ENCODE measurements at places on chromosomes 7 and 10.

- no peak for DNase-seq
Observed at GRCh38 chr7:67856046-67856445, 859.4 kb downstream of the TYW1 start.

GRCh38 chr10:23370106-23370505, 25.5 kb upstream of the C10orf67 start:
- no peak for DNase-seq

DNA sequence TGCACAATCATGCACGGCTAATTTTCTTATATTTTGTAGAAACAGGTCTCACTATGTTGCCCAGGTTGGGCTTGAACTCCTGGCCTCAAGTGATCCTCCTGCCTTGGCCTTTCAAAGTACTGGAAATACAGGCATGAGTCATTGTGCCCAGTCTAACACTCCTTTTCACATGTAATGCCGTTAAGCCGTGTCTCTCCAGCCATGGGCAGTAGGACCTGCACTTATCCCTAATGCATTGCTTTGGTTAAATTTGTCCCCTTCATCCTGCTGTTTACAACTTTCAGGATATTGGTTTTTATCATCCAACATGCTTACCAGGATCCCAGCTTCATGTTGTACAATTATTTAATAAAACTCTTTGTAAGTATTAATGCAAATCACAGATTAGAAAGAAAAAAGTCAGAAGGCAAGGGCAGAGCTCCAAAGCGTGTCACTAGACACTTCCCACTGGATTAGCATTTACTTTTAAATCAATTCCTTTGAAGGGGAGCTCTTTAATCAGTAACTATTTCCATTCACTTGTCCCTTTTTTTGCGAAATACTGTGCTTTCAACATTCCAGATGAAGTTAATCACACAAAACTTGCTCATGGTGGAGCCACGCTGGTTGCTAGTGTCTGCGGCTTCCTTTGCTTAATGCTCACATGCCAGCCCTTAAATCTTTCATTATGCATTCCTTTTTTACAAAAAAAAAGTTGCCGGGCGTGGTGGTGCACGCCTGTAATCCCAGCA, 256.0 kb upstream of the AUTS2 start:
- DNase-seq = no peak

DNA sequence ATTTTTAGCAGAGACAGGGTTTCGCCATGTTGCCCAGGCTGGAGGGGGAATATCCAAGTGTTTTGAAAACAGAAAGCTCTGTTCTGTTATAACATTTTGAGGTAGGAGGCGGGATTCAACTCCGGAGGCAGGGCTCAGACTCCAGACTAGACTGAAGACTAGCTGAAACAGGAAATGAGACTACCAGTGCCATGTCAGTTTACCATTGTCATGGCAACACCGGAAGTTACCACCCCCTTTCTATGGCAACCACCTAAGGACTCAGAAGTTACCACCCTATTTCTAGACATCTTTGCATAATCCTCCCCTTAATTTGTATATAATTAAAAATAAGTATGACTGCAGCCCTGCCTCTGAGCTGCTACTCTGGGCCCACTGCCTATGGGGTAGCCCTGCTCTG, 1069.1 kb upstream of the AUTS2 start:
- DNase-seq = no peak

DNA sequence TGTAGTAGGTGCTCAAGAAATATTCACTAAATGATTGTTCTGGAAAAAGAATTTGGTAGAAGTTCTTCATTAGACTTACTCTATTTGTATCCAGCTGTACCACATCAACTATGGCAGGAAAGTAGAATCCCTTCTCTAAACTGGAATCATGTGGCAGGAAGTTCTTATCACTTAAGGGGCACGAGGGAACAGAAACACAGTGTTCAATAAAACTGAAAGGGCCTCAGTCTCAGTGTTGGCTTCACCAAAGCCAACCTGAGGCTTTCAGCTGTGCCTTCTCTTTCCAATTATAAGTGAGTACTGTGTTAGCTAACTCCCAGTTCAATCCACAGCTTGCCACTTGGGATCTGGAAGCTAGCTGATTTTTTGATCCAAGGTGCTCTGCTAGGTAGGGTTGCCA, 257.6 kb upstream of the LRGUK start:
- DNase-seq = no peak

DNA sequence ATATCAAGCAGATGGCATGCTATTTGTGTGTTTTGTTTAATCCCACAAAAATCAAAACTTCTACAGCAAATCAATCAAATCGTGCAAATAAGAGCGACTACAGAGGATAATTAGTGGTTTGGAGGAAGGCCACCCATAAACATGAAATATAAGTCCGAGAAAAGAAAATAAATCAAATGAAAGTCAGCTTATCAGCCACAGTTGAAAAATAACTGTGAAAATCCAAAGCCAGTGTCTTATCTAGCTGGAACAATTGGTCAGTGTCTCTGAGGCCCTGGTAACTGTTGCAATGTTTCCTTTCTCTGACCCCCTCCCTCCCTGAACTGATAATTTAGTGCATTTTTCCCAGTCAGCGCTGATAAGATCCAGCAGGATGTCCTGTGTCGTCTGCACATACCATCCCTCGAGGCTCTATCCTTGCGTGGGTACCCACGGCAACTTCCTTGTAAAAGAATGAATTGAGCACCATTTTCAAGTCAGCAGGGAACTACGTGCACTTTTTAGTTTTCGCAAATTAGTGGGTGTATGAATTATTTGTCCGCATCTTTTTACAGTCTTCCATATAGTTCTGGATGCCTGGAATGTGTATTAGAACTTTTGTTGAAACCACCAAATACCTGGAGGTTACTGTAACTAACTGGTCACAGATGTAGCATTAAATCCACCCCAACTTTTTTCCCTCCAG, 10.8 kb upstream of the JCAD start:
- no peak for DNase-seq

DNA sequence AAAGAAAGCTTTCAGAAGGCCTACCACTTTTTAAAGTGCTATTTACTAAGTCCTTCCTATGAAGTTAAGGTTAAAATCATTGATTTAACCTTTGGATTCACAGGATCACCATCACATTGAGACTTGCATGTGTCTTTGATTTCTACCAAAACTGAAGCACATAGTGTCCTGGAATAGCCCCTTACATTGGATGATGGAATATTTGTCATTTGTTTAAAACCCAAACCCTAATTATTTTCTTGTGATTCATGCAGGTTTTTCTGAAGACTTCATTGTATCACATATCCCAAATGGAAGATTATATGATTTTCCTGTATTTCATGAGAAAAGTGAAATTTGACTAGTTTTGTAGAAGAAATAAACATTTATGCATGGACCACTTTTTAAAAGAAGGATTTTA, 3.3 kb downstream of the SEMA3A start:
- no peak for DNase-seq

- DNase-seq = no peak
Observed at GRCh38 chr7:877312-878232, 1.2 kb downstream of the GET4 start.

DNA sequence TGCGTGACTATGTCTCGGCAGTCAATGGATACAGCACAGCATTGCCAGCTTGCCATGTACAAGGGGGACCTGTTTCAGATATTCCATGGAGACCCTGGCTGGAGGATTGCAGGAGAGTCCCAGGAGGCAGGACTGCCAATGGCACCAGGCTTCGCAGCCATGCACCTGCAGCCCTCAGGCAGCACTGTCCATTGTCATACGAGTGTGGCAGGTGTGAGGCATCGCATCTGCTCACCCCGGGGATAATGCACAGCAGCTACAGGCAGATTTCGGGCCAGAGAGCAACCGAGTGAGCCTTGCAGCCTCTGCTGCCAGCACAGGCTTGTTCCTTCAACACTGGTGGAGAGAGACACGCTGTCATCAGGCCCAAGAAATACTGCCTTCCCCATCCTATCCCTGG, 415.1 kb downstream of the PAXIP1 start:
- no peak for DNase-seq

DNA sequence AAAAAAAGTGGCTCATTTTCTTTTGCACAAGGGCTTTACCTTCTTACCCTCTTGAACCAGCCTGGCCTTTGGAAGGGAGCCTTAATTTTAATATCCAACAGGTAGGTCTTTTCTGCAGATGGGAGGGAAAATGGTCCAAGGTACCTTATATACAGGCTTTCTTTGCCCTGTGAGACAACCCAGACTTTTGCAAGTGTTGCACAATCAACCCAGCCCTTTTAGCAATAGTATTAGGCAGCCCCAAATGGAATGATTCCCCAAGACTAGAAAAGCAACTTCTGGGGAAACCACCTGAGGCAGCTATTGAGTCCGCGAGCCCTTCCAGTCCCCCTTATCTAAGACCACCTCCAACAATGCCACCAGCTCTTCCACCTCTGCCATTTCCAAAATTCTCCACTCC, 1138.3 kb downstream of the XPNPEP1 start:
- no peak for DNase-seq

GRCh38 chr10:101693651-101693977, 1.4 kb downstream of the FBXW4 start:
- no peak for DNase-seq

DNA sequence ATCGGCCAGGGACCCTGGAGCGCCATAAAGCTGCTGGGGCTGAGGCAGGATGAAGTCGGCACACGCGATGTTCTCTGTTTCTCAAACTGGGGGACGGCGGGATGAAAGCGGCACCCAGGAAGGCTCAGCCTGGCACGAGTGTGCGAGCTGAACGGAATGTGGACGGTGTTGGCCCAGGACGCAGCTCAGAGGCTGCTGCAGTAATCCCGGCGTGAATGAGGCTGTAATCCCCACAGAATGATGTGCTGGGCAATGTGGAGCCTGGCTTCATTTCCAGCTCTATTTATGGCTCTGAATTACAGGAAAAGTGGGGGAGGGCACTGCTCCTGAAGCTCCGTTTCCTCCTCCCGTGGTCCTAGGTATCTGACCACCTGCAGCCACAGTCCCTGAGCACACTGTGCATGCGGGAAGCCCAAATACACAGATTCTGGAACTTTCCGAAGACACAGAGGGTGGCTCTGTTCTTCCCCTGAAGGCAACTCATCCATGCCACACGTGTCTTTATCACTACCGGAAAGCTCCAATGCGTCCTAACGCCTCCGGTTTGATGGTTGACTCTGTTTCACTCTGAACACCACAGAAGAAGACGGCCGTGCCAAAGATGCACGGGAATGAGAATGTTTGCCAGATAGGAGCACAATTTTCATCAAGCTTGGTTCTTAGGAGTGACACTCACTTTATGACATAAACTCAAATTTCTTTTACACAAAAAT, 37.6 kb downstream of the KLF6 start:
- DNase-seq = no peak

- no peak for DNase-seq
Observed at GRCh38 chr7:24924375-24924774, 55.6 kb downstream of the OSBPL3 start.
